ENCODE measurements at places on chromosomes 4 and X. TPM values are rescaled to one million over a fixed set of nuclear protein-coding genes. Genes with fewer than 3 reads are reported as not detected.

GRCh38 chrX:38891641-38892413 lies 90.6 kb downstream of the MID1IP1 start:
- no peak for DNase-seq

GRCh38 chrX:1391707-1392375 lies at the start of gene SLC25A6:
Gene SLC25A6, minus strand, starts transcription at chrX:1392113. Its CDS starts 104 bp downstream, at chrX:1392009.
- peak; percentile 99 for DNase-seq

The RPA4 gene
- total RNA-seq = 0.52 TPM

- DNase-seq = peak; percentile 51
Observed at GRCh38 chr4:98446499-98447375, 185.6 kb downstream of the RAP1GDS1 start.

The SHROOM2 gene
- total RNA-seq = not detected

DNA sequence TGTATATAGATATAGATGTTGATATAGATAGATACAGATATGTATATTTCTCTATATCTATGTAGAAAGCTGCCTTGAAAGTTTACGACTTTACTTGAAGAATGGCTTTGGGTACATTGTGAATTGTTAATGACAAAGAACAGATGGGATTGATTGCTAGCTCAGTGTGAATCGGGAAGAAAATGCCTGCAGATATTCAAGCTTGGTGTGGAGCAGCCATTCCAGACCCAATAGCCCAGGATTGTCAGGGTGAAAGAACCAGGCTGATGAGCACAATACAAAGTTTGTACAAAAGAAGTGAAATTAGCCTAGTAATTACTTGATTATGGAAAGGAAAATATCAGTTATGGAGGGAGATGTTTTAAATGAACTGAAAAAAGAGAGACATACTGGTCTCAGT lies 946.2 kb downstream of the STPG2 start:
- DNase-seq = no peak

DNA sequence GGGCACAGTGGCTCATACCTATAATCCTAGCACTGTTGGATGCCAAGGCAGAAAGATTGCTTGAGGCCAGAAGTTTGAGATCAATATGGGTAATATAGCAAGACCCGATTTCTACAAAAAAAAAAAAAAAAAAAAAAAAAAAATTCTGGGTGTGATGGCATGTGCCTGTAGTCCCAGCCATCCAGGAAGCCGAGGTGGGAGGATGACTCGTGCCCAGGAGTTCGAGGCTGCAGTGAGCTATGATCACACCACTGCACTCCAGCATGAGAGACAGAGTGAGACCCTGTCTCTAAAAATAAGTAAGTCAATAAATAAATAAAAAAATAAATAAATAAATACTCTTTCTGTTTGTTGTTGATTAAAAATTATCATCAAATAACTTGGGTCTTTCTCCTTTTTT lies 62.4 kb upstream of the BMPR1B start:
- DNase-seq = no peak

DNA sequence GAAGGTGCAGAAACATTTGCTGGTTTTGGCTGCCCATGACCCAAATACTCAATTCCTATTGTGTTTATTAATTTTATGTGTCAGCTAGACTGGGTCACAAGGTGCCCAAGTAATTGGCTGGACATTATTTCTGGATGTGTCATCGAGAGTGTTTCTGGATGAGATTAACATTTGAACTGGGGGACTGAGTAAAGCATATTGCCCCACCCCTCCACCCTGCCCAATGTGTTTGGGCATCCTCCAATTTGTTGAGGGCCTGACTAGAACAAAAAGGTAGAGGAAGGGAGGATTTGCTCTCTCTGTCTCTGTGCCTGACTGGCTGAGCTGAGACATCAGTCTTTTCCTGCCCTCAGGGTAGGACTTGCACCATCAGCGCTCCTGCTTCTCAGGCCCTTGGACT lies 29.7 kb upstream of the LCORL start:
- DNase-seq = no peak

The USP9X gene
- total RNA-seq = 35.9 TPM

- no peak for DNase-seq
Observed at GRCh38 chrX:22134681-22135080, 102.6 kb downstream of the PHEX start.

The NAP1L3 gene
- total RNA-seq = 2.7 TPM

DNA sequence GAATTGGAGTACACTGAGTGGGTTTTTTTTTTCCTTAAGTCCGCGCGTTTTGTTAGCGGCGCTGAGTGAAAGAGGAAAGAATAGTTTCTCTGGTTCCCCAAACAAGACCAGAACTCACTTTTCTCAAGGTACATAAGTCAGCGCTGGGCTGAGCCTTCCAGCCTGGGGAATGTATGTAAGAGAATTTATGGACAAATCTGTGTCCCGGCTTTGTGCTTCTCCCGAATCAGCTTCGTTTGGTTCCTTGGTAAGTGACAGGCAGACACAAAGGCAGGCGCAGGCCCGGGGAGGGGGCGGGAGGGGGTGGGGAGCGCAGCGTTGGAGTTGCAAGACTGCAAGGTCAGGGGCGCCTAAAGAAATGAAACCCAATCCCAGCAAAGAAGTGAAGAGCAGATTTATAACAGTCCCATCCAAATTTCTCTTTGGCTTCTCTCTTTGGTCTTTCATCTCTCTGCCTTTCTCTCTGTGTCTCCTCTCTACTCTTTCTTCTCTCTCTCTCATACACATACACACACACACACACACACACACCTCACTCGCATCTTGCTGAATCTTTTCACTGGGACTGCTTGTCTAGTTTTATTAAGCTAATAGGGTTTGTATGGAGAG lies 981 bp downstream of the TET2 start:
- peak; percentile 17 for DNase-seq

The CLGN gene
- total RNA-seq = not detected

GRCh38 chr4:76993787-76994641 lies 44.5 kb downstream of the SEPTIN11 start:
- peak; percentile 22 for DNase-seq

The FOXR2 gene
- total RNA-seq = not detected

DNA sequence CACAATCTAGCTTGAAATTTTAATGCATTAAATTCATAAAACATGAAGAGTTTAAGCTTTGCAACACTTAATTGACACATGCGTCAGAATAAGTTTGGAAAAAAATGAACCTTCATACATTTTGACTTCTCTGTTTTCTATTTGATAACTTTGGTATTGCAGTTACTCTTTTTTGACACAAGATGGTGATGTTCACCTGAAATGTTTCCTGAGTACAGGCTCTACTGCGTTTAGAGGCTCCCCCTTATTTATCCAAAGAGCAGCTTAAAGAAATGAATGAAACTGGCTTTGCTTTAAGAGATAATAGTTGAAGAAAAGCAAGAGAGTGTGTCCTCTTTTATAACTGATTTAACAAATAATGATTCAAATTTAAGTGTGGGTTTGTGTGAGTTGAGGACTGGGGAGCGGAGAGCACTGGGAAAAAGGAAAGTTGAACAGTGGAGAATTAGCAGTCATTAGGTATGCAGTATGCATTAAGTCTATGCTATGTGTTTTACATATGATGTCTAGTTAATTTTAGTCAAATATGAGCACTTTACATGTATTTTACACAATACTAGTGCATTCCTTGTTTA lies 180.6 kb upstream of the NUDT6 start:
- DNase-seq = no peak

The UBA1 gene
- 254 TPM for total RNA-seq

The WDR17 gene
- 4.3 TPM for total RNA-seq

The PRR32 gene
- total RNA-seq = not detected

The F11 gene
- total RNA-seq = not detected
